ENCODE measurements at places on chromosomes 3 and 15.

DNA sequence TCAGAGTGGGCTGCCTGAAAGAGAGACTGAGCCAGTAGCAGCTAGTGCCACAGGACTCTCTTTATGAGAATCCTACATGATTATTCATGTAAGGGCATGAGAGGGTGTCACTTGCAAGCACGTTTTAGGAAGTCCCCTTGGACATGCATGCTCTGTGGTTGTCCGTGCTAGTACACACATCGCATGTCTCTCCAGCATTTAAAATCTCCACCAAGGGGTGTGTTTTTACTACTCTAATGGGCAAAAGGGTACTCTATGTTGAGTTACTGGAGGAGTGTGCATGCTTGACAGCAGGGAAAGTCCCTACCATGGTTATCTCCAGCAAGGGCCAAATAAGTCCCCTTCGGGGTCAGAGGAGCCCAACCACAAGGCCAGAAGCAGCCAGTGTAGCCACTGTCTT, 70.7 kb downstream of the DCLK3 start:
- no peak for DNase-seq

GRCh38 chr15:39025321-39025720, 460.7 kb upstream of the RASGRP1 start:
- DNase-seq, result no peak

- no peak for DNase-seq
These were observed 15.5 kb downstream of the BMF start for GRCh38 chr15:40092979-40093869.

DNA sequence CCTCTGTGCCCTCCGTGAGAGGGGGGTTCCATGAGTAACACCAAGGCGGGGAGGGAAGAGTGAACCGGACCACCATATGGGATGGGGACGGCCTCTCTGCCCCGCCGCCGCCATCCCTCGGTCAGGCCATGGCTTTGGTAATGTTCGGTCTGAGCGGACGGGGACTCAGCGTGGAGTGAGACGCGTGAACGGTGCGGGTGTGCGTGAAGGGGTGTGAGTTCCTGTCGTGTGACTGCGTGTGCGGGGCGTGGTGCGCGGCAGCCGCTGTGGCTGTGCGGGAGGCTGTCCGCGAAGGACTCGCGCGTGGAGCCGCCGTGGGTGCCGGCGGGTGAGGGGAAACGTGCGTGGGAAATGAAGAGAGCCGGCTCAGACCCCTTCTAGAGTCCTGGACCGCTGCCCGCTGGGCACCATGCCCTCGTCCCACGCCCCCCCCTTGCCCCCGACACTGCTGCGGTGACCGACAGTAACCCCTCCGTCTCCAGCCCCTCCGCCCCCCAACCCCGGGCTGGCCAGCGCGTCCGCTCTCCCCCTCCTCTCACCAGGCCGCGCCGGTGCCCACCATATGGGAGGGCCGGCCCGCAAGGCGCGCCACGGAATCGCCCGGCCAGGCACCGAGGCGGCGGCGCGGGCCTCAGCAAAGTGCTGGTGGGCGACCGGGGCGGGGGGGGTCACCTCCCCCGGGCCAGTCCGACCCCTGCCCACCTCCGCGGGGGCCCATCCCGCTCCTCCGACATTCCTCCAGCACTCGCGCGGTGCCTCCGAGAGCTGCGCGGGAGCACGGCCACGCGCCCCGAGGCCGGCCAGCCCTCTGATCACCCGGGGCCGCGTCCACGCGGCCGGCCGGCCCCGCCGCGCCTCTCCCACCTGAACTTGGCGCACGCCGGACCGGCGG, 589 bp downstream of the KLF15 start:
- DNase-seq, result no peak

- no peak for DNase-seq
These were observed 74.4 kb downstream of the MOBP start for GRCh38 chr3:39541917-39542329.

- no peak for DNase-seq
These were observed 49.5 kb downstream of the GLDN start for GRCh38 chr15:51390966-51391422.

GRCh38 chr3:9808345-9809037, 1.6 kb upstream of the TTLL3 start:
- peak; percentile 27 for DNase-seq

DNA sequence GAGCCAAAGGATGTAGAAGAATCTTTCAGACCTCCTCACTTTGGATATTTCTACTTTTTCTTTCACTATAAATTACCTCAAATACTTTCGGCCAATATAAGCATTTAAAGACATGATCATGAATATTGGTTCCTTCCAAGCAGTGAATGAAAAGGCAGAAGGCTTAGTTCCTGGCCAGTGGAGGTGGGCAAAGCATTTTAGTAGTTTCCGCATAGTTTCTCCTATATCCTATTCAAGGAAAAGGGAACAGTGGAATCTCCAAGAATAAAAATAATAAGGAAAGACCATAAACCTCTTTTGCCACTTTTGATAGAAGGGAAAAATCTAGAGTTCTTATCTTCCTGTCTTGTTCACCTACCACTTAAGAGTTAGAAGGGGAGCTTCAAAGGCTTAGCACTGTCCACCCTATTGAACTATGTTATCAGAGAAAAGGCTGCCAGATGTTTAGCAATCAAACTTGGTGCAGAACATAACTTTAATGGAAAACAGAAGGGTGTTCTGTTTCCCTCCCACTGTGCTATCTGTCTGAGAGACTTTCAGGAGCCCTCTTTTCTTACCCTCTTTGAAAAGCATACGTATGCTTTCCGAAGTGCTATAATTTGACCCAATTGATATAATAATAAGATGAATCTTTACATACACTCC, 155.6 kb upstream of the DPH6 start:
- DNase-seq, result no peak

DNA sequence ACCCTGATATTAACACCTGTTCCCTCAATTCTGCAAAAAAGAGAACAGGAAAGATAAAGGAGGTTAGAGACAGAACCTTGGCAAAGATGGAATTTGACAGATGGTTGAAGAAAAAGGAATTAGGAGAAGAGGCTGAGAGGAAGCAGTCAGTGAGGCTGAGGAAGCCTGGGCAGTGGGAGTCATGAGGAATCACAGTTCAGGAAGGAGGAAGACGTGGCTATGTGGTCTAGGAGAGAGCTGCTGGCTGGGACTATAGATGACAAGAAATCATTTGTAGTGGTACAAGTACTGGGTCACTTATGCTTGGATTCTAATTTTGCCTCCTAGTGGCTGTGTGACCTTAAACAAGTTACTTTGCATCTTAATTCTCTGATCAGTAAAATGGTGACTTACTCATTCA, 49.0 kb downstream of the LARS2 start:
- DNase-seq, result no peak

DNA sequence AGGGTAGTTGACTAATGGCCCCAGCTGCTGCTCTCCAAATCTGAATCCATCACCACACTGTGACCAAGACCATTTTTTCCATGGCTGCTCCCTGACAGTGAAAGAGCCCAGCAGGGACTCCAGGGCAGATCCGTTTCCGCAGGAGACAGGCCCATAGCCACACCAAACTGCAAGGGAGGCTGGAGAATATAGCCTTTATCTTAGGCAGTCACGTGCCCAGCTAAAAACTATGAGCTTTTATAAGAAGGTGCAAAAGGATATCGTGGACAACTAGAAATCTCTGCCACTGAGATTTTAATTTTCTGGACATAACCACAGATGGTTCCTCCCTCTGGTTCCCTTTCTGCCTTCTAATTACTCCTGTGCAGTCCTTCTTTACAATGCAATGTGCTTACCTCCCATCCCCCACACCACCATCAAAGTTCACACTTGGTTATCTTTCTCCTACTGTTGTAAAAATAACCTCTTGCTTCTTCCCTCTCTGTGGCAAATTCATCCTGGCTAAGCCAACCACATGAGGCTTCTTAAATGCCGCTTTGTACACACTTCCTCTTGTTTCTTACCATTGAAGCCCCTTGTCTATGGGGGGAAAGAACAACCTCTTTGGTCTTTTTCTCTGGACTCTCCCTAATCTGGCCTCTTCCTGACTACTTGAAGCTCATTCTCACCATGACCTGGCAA, 233.7 kb downstream of the SHQ1 start:
- no peak for DNase-seq

GRCh38 chr3:47313341-47314055, 30.8 kb downstream of the KLHL18 start:
- DNase-seq, result no peak

DNA sequence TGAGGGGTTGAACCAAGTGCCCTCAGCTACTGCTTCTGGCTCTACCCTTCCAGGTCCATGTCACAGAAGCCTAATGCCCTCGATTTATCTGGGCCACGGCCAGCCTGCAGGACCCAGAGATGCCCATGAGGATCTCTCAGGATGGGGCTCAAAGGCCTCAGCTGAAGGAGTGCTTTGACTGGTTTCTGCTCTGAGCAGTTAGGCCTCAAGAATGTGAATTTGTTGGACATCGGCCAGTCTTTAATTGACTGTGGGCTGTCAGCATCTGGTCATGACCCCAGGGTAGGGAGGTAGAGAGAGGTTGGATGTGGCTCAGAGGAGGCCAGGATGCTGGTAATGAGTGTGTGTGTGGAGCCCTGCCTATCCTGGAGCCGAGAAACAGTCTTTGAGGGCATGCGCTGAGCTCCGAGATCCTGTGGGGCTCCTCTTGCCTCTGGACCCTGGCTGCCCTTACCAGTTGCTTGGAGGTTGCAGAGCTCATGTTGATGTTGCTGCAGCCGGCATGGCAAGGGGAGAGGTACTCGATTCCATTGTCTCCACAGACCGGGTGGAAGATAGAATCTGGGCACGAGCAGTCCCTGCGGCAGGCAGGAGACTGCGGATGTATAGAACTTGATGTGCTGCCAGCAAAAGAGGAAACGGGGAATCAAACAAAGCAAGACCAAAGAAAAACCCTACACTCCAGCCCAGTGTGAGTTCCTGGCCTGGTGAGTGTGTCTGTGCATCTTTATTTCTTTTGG, 49.1 kb upstream of the RAB6B start:
- no peak for DNase-seq

GRCh38 chr3:48426944-48427629, 2.8 kb downstream of the PLXNB1 start:
- no peak for DNase-seq

- no peak for DNase-seq
These were observed 597 bp upstream of the CAMK1 start for GRCh38 chr3:9770276-9770812.

DNA sequence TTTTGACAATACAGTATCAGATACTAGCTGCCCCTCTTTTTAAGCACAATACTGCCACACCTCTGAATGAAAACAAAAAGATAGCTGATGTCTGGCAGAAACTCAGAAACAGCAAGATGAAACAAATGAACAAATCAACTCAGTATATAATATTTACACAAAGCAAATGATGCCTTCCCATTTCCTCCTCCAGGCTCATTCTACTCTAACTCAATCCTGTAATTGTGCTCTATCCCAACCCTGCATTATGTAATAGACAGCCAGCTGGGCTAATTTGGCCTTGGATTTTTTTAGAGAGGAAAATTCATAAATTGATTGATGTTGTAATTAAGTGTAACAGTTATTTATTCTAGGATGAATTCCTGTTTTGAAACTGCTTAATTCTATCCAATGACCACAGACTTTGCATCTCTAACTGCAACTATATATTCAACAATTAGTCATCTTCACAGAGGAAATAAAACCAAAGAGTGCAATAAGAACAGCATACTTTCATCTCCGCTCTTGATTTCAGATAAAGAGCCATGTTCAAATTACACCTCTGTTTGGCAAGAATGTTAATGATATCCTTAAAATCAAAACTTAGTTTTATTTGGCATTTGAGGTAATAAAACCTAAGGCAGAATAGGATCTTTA, 6.1 kb downstream of the ATG3 start:
- DNase-seq, result no peak

GRCh38 chr15:40275523-40275922, 7.3 kb downstream of the ANKRD63 start:
- no peak for DNase-seq

- no peak for DNase-seq
These were observed 68.8 kb downstream of the DNAJC13 start for GRCh38 chr3:132486099-132486498.

GRCh38 chr3:454986-455385, 258.4 kb downstream of the CHL1 start:
- DNase-seq, result no peak

GRCh38 chr15:79058260-79058850, 32.2 kb downstream of the RASGRF1 start:
- DNase-seq, result no peak

DNA sequence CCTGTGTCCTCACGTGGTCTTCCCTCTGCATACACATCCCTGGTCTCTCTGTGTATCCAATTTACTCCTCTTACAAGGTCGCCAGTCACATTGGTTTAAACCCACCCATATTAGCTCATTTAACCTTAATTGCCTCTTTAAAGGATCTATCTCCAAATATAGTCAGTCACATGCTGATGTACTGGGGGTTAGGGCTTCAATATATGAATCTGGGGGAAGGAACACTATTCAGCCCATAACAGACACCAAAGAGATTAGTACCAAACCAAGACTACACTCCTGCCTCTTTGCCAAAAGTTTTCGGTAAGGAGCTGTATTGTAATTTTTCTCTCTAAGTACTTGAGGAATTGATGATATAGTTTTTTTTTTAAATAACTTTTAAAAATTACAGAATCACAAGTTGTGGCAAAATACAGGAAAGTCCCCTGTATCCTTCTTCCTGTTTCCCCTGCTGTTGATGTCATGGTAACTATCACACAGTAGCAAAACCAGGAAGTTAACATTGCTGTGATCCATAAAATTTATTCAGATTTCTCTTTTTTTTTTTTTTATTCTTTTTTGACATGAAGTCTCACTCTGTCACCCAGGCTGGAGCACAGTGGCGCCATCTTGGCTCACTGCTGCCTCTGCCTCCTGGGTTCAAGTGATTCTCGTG, 67.8 kb downstream of the SLCO3A1 start:
- DNase-seq, result no peak

DNA sequence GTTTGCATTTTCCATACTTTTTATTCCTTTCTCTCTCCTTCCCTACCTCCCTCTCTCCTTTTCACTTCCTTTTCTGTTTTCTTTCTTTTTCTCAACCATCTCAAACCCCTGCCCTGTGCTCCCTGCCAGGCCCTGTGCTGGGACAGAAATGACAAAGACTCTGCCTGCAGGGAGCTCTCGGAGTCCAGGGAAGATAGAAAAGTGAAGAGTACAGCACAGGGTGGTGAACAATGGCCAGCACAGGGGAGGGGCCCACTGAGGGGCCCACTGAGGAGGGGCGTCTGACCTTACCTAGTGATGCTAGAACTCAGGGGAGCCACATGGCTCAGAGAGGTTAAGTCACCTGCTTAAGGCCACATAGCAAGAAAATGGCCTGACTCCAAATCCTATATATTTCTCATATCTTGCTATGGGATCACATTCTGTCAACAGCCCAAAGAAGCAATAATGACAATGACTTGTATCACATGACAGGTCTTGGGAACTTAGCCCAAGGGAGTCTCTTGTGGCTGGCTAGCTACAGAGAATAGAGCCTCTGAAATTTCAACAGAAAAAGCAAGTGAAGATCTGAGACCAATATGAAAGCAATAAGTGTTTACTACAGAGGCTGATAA, 44.3 kb upstream of the ATP2B2 start:
- no peak for DNase-seq
